ENCODE measurements at places on chromosomes 2 and 18.

- DNase-seq = no peak
Measured at GRCh38 chr2:39139511-39140237, 18.8 kb upstream of the SOS1 start.

- no peak for DNase-seq
Measured at GRCh38 chr2:20552847-20553246, 98.1 kb downstream of the HS1BP3 start.

GRCh38 chr2:98478088-98478551 is 33.5 kb downstream of the INPP4A start:
- DNase-seq = no peak

- no peak for DNase-seq
Measured at GRCh38 chr18:8322486-8322885, 286.8 kb upstream of the RAB12 start.

DNA sequence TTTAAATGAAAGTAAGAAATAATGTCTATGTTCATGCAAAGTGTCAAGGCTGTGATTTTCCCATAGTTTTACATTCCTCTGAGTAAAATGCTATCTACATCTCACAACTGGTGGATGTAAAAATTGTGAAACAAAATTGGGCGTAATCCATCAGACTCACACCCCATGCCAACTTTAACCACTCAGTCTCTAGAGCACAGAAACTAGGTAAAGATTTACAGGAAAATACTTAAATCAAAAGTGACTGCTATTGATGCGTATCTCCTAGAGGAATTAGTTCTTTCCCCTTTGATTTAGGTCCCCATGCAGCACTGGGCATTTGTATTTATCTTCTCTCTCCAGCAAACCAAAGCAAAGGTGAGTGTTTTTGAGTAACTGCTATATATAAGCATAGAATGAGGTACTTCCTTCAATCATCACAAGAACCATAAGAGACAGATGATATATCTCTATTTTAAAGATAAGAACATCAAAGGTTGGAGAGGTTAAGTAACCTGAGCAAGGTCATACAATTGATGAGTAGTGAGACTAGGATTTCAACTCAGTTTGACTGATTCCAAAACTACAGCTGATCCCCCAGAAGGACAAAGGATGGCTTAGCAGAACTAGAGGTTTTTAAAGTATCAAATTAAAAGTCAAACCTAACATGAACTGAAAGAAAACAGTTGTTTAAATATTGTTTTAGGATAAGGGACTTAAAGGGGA is 594.0 kb upstream of the ACVR2A start:
- DNase-seq = no peak

DNA sequence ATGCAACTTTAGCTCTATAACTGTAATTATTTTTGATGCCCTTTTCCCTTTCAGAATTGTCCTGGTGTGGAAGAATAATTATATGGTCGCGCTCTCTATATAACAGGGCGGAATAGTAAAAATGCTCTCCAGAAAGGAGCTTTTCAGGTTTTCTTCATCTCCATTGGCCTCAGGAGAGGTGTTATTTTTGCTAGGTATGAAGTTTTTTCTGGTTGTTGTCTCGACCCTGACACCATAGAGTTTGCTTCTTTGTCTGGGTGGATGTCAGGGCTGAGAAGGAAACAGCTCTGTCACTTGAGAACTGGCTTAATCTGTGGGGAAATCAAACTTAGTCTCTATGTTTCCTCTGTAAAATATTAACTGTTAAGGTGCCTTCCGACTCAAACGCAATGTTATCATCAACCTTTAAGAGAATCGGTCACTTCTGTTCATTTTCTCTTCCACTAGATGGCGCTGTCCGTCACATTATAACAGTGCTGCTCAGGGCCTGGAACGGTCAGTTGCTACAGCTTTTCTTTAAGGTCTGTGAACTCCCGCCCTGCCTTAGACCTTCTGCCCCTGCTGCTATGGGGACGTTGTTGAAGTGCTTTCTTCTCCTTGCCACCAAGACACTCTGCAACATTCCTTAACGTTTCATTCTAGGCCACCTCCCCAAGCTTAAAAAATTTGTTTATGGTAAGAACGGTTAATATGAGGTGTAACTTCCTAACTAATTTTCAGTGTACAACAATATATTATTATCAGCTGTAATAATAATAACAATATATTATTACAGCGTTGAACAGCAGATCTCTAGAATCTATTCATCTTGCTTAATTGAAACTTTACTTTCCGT is 23.8 kb upstream of the SERPINB12 start:
- peak; percentile 33 for DNase-seq

DNA sequence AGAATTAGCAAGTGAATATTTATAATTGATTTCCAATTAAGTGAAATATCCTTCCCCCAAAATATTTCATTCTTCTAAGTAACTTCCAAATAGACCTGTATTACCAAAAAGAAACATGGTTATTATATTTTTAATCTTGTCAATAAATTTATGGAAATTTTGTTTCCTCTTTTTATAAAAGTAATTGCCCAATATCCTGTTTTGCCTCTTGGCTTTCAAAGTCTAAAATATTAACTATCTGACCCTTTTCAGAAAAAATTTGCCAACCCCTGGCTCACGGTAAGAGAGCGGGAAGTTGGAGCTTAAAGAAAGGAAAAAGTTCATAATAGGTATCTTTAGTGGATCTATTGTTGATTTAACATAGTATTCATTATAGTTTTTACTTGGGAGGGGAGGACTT is 20.4 kb upstream of the SANBR start:
- DNase-seq = no peak

GRCh38 chr2:23695890-23696751 is 230.8 kb downstream of the ATAD2B start:
- no peak for DNase-seq

GRCh38 chr2:219631406-219631891 is 4.0 kb downstream of the SLC4A3 start:
- DNase-seq = no peak

Measured in activated T-cell treated with anti-CD3 and anti-CD28 coated beads for 1 hour (primary cell).